Spinal cord (tissue), 10 donors: ENCODE measurements at places on chromosomes 6 and 20. TPM values are rescaled to one million over a fixed set of nuclear protein-coding genes. Genes with fewer than 3 reads are reported as not detected.

Gene NKX2-4
- not detected for total RNA-seq

Gene ZBTB2
- 8.9 TPM for total RNA-seq

Gene RAET1L
- total RNA-seq, result not detected

Gene RPS6KA2
- 29.8 TPM for total RNA-seq

Gene BHLHE23
- total RNA-seq, result not detected

Gene CLPSL2
- total RNA-seq, result not detected

Gene CPNE5
- total RNA-seq, result 32.5 TPM
